ENCODE measurements at places on chromosomes 1 and 21.
A peak's percentile ranks its signal among the peaks of the same experiment; 100 is the strongest.

- DNase-seq = no peak
These were observed 17.5 kb downstream of the ASAP3 start for GRCh38 chr1:23466423-23466989.

DNA sequence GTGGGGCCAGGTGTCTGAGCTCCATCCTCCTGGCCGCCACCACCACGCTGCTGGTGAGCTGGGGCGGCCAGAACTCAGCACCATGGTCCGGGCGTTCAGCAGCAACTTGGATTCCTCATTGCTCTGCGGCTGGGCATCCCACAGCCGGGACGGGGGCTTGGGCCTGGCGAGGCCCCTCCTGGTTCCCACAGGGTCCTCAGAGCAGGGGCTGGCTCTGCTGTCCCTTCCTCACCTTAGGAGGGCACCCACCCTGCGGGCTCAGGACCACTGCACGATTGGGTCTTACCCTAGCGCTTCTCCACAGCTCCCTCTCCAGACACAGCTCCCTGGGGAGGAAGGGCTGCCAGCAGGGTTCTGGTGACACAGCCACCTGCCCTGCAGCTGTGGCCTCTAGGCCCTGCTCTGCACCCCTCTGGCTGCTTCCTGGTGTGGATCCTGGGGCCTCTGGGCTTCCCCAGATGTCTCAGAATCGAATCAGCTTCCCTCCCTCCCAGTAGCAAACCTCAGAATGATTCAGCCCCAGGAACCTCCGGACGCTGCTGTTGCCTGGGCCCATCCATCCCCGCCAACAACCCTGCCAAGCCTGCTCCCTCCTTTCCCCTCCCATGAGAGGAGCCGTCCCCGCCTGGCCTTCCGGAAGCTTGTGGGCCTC lies 25.0 kb downstream of the CRYAA start:
- DNase-seq = no peak

DNA sequence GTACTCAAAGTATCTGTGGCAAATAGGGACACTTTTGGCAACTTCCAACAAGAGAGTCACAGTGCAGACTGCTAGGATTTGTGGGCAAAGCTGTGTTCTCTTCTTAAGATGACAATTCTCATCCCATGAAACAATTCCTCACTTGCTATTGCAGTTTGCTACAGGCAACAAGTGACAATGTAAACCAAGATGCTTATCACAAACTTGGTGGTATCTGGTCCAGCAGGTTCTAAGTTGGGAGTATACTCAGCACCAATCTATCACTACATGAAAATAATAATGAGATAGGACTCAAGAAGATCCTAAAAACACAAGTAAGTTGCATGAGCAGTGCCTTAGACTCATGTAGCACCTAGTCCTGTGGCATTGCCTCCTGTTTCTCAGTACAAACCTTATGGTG lies 3.4 kb upstream of the OVAAL start:
- DNase-seq = no peak

GRCh38 chr1:41582004-41582325 lies 97.5 kb upstream of the EDN2 start:
- DNase-seq = no peak

- no peak for DNase-seq
These were observed 50.6 kb downstream of the RPS6KA1 start for GRCh38 chr1:26580116-26580515.

GRCh38 chr1:42170779-42171621 lies 6.5 kb upstream of the GUCA2A start:
- DNase-seq = no peak

DNA sequence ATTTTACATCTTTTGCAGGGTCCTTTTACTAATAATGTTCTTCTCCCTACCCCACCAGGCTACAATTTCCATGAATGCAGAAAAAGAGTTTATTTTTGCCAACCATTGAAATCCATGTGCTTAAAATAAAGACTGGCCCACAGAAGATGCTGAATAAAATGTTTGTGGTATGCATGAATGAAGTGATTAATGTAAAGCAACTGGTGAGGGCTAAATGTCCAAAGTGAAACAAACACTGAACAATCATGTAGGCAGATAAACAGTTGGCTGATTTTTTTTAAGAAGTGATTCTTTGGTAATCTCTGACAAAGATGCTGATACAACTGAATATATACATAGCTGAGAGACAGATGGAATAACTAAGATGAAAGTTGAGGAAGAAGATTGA lies 94.5 kb downstream of the ST6GALNAC5 start:
- no peak for DNase-seq

DNA sequence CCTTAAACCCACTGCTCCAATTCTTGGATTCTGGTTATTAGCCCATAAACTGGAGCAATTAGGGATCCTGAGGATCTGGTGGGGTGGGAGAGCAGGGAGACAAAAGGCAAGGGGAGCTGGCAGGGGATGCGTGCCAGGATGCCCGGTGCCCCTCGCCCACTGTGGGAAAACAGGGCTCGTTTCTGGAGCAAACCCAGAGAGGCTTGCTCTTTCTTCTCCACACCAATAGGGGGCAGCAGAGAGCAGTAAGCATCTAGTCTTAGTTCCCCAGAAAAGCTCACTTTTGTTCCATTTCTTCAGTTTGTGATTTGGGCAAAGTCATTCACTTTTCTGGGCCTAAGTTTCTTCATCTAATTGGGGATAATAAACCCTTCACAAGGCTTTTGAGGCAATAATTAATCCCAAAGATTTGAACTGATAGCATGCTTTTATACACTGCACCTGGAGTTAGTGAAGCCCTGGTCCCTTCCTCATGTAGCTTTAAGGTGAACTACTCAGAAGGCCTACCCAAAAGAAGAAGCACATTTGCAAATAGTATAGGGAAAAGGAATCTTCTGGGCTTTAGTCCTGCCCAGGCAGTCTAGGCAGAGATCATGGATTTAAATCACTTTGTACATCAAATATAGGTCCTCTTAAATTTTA lies 160.6 kb upstream of the USP24 start:
- no peak for DNase-seq

DNA sequence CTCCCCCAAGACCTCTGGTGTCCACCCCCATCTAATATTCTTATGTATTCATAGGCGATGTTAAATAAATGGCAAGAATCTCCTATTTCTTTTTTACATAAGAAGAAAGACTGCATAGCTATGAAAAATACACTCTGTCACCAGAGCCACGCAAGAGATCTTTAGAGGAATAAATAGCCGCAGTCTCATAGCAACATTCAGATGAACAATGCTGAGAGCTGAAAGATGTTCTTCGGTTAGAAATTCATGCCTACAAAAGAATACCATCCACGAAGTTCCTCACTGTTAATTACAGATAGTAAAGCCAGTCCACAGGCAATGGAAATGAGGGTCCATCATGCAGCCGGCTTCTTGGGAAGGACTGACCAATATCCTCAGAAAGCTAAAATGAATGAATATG lies 76.0 kb upstream of the SOD1 start:
- DNase-seq = no peak

DNA sequence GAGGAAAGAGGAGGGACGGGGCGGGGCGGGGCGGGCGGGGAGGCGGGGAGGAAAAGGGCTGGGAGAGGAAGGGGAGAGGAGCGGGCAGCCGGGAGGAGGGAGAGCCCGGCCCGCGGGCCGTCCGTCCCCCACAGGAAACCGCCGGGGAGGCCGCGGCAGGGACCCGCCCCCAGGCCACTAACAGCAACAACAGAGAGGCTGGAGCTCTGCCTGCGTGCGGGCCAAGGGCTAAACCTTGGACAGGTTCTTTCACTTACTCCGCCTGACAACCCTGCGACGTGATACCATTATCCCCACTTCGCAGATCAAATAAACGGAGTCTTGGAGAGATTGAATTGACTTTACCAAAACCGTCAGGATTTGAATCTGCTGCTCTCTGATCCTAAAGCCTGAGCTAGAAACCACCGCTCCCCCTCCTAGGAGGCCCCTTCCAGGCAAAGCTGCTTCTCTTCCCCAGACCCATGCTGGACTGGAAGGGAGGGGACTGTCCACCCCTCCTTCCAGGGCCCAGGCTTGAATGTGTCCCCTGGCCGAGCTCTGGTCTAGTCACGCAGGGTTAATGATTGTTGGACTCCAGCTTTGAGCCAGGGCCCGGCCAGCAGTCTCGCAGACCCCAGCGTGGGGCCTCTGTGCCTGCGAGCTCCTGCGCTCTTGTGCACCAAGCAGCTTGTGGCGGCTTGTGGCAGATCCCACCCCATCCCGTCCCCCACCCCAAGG lies at the start of gene EVA1B:
EVA1B (minus strand) TSS at position 10 of the 717 bp plus-strand sequence. CDS start 608 bp downstream, outside the sequence.
- peak; percentile 19 for DNase-seq

GRCh38 chr1:41900603-41901444 lies 17.9 kb downstream of the HIVEP3 start:
- DNase-seq = no peak

DNA sequence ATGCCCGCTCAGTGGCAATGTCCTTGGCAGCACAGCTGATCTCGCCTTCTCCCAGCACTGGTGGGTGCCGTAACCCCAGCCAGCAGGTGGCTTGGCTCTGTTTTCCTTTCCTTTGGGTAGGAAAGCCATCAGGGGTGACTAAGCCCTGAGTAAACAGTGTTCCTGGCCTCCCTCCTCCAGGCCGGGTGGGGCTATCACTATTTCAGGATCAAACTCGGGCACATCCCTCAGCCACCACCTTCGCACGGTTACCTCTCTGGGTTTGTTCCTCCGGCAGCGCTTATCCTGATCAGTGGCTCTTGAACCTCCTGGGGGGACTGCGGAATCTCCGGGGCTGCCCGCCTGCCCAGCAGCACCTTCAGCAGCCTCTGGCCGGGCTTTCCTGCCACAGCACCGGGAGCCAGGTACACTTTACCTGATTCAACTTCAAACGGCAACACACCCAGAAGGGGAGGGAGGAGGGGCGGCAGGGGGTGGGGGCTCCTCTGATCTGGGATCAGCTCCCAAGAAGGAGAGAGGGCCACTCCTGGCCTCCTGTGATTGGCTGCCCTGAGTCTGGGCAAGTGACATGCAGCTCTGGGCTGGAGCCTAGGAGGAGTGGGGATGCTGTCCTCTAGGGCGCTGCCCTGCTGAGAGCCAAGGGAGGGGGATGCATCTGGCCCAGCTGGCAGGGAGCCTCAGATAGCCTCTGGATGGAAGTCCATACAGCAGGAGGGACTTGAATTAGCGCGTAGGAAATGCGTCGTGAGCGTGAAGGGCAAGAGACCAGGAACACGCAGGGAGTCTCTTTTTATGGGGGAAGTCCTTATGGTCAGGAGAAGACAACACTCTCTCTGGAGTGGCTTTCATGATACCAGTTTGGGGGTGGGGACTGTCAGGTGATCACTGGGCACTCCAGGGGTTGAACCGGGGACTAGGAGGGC lies at the start of gene ASCL5:
ASCL5 (minus strand) TSS at position 353 of the 923 bp plus-strand sequence. CDS start 11,812 bp downstream, outside the sequence.
- no peak for DNase-seq

GRCh38 chr1:41640141-41640751 lies 155.8 kb upstream of the EDN2 start:
- DNase-seq = no peak

GRCh38 chr1:111965781-111966443 lies 23.6 kb downstream of the KCND3 start:
- no peak for DNase-seq

GRCh38 chr1:55215194-55216021 lies at the start of gene USP24:
Gene USP24 (minus strand): TSS chr1:55215364. CDS start chr1:55215113, 251 bp downstream.
- peak; percentile 64 for DNase-seq
